Substantia nigra (tissue), 51 donors: ENCODE measurements at places on chromosomes 7 and 10.

GRCh38 chr10:4781955-4782354 lies 44.1 kb upstream of the AKR1E2 start:
- no peak for DNase-seq

DNA sequence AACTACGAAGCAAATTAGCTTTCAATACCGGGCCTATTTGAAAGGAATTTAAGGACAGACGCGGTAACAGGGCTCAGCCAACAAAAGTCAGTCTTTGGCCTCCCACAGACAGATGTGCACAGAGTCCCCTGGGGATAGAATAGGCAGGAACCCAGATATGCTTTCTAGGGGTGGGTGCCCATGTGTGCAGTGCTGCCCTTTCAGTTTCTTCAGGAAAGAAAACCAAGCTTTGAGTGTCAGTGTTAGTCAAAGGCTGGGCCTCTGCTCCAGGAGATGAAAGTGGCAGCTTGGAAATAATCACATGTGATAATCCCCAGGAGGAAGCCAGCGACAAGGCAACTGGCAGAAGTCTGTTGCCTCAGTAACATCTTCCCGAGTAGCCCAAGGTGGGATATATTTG lies 43.8 kb upstream of the CSTF2T start:
- DNase-seq: no peak

GRCh38 chr7:120567204-120567603 lies 290.7 kb downstream of the TSPAN12 start:
- DNase-seq: no peak

DNA sequence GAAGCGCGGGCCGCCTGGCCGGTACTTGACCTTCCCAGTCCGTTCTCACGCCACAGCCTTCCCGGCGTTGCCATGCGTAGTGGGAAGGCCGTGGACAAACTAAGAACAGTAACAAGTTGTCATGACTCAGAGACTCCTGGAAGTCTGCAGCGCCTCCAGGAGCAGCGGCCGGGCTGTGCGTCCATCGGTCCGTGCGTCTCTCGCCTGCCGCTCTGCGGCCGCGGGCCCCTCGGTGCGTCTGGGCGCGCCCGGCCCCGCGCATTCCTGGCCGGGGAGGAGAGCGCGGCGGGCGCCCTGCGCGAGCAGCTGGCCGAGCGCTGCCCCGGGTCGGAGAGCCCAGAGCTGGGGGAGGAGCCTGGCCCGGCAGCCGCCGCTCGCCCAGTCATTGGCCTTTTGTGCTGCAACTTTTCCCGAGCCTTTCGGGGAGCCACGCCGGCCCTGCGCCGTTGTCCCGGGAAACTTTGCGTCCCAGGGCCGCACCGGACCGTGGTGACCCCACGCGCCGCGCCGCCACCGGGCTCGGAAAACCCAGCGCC lies 123.7 kb downstream of the TACC2 start:
- DNase-seq: no peak

DNA sequence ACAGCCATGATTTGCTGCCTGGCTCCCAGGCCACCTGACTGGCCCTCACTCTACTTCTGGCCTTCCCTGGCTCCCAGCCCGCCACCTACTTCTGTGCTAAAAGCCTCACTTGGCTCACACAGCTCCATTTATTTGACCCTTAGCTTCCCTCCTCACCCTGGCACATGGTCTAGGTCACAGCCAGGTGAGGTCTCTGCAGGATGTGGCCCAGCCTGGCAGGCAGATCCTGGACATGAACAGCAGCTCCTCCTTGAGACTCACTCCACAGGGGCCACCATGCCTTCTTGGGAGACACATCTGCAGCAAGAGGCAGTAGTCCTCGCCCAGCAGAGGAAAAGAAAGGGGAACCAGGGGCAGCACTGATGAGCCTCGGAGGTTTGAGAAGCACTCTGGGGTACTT lies 64.6 kb downstream of the GRID1 start:
- DNase-seq: no peak

GRCh38 chr10:75803816-75804552 lies 372.6 kb downstream of the LRMDA start:
- no peak for DNase-seq
